Fibroblast of skin of left biceps (primary cell): ENCODE measurements at places on chromosomes 1 and 21.

GRCh38 chr1:17588048-17588871, 48.8 kb downstream of the ARHGEF10L start:
- no peak for DNase-seq

DNA sequence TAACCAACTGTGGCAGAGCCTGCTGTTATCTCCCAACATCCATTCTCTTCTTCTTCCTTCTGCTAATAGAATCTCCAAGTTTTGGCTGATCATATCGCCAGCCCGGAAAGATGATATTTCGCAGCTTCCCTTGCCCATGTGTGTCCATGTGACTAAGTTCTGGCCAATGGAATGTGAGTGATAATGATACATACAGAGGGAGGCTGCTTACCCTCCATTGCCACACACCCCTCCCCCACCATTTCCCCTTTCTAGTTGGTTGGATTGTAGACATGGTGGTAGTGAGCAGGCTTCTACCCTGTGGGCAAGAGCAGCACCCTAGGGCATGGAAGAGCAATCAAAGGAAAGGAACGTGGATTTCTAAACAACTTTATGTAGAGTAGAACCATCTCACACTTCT, 48.8 kb downstream of the SLC9C2 start:
- DNase-seq: no peak

DNA sequence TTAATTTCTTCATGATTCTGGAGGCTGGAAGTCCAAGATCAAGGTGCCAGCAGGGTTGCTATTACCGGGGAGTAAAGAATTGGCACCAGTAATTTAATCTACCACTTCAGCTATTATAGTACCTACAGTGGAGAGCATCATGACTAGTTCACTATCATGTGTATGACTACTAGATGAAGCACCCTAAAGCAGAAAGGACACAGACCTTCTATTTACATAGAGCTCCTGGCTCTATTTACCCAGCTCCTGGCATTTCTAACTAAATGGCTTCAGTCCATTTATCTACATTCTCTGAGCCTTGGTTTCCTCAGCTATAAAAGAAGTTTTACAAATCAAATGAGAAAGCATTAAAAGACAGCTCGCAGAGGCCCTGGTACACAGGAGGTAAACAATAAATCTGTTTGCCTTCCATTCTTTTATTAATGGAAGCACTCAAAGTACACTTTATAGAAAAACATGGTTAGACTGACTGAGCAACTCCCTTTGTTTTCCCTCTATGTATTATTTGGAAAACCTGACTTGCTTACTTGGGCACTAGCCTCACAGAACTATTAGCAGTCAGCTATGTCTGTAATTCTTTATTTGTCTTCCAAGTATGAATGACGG, 203.0 kb downstream of the SLC35F3 start:
- no peak for DNase-seq

- DNase-seq: no peak
These were observed 11.6 kb downstream of the CAMK2N1 start for GRCh38 chr1:20474333-20474975.

DNA sequence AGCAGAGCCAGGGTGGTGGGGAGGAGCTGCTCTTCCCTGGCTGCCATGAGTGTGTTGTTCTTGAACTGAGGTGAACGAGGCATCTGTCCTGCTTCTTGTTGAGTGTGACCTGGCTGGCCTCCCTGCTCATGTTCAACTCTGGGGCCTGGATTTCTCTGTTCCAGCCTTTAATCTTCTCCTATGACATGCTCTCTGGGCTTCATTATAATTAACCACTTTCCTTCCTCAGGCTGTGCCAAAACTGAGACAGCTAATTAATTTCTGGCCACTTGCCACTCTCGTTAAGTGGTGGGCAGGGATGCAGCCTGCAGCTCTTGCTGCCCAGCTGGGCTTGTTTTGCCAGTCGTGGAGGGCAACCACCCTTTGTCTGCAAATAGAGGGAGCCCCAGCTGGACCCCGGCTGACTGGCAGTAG, 23.3 kb downstream of the OPRD1 start:
- no peak for DNase-seq

- no peak for DNase-seq
These were observed 246.4 kb upstream of the NR5A2 start for GRCh38 chr1:199780948-199781670.

DNA sequence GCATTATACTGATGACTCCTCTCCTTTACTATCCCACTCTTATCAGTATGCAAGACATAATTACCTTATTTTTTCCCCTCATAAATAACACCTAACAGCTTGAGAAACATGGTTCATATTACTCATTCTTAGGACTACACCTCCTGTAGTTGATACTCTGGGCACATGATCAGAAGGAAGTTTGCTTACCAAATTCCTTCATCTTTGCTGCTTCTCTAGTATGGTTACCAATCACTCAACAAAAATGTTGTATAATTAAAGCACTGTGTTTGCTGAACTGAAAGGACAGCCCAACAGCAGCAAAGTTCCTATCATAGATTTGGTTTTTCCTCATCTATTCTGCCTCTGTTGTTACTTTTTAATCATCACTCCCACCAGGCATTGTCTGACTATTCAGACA, 586.3 kb downstream of the LRRIQ3 start:
- DNase-seq: no peak

- DNase-seq: no peak
These were observed 19.2 kb downstream of the MAB21L3 start for GRCh38 chr1:116130356-116130755.

DNA sequence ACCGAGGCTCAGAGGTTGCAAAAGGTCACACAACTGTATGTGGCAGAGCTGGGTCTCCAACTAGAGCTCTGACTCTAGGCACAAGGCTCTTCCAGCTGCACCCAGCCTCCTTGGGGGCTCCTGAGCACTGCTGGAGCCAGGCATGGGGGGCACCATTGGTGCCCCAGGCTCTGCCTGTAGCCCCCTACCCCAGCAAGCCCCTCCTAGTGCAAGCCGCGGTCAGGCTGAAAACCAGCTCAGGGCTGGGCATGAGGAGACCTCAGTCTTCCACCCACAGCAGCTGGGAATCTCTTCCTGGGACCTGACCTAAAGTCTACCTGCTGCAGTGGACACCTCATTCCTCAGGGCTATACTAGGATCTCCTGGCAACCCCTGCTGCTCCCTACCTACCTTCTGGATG, 14.6 kb downstream of the TNNT2 start:
- no peak for DNase-seq

GRCh38 chr1:40495315-40495903, 13.2 kb upstream of the EXO5 start:
- DNase-seq: no peak

- DNase-seq: no peak
These were observed 40.1 kb downstream of the SLC9C2 start for GRCh38 chr1:173562813-173563212.

GRCh38 chr1:119988306-119989062, 81.0 kb downstream of the NOTCH2 start:
- no peak for DNase-seq

DNA sequence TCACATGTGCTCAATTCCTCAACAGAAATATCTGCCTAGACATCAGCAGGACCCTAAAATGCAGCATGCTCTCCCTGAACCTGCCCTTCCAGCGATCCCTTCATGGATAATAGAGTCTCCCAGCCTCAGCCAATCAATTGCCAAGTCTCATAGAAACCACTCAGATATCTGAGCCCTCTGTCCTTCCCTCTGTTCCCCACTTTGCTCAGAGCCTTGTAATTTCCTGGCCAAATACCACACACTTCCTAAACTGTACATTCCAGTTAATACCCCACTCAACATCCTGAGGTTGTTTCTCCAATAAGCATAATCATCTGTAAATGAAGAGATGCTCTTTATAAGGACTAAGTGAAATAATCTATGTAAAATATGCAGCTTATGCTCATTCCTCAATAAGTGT, 59.3 kb upstream of the PTGFRN start:
- no peak for DNase-seq

DNA sequence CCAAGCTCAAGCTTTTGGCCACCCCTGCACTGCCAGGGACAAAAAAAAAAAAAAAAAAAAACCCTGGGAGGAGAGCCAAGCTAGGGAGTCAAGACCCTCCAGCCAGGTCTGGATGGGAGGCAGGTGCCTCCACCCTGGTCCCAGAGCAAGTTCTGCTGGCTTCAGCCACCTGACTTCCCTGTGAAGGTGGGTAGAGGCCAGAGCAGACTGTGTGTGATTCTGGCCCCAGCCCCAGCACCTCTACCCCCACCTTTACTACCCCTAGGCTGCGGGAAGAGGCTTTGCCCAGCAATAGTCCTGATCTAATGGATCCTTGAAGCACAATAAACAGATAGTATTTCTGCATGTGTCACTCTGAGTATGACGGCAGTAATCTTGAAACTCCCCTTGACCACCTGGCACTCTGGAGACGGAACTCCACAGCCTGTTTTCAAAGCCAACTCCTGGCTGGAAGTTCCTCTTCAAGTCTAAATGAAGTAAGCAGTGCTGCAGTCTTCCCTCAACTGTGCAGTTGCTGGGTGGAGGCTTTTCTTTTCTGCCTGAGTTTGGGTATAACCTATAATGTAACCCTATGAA, 9.8 kb downstream of the PDZK1IP1 start:
- DNase-seq: no peak

GRCh38 chr1:244918421-244919319, 54.3 kb upstream of the HNRNPU start:
- DNase-seq: no peak

DNA sequence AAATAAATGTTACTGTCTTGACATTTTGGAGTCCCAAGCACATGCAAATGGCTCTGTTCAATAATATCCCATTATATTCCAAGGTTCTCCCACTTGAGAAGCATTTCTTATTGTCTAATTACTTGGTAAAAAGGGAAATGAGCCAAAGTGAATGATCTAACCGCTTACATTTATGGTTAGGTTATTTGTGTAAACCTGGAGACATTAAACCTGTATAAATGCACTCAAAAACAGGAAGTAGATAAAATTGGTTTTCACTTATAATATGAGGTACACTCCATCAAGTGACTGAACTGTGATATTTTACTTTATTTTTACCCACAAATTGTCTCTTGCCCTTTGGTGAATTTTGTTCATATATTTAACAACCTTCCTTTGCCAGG, 26.8 kb downstream of the KIF1B start:
- DNase-seq: no peak

DNA sequence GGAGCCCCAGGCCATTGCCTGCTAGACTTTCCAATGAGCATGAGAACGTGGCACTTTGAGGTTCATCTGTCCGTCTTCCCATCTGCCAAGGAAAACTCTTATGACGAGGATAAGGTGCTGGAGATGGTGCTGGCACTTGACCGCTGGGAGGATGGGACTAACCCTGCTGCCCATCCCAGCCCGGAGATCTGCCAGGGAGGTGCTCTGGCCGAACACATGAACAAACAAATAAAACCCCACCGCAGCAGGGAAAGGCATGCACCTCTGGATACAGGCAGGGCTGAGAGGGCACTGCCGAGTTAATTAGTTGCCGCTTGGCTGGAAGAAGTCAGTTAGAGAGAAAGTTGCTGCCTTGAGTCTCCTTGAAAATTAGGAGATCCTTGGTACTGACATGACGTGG, 308.4 kb downstream of the AJAP1 start:
- DNase-seq: no peak

DNA sequence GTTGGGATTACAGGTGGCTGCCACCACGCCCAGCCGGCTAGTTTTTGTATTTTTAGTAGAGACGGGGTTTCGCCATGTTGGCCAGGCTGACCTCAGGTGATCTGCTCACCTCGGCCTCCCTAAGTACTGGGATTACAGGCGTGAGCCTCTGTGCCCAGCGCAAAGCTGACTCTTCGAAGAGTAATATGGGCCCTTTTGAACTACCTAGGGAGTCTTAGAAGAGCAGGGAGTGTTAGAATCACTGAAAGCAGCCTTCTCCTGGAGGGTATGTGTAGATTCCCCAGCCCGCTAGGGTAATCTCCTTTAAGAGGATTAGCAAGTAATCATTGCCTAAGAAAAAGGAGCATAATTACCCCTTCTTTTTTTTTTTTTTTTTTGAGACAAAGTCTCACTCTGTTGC, 6.5 kb upstream of the MAST2 start:
- DNase-seq: no peak

- no peak for DNase-seq
These were observed 22.6 kb downstream of the MIS18A start for GRCh38 chr21:32256251-32256650.

GRCh38 chr1:20302108-20302471, 11.4 kb downstream of the VWA5B1 start:
- no peak for DNase-seq

GRCh38 chr1:228463559-228464455, 23.4 kb upstream of the RNF187 start:
- no peak for DNase-seq

DNA sequence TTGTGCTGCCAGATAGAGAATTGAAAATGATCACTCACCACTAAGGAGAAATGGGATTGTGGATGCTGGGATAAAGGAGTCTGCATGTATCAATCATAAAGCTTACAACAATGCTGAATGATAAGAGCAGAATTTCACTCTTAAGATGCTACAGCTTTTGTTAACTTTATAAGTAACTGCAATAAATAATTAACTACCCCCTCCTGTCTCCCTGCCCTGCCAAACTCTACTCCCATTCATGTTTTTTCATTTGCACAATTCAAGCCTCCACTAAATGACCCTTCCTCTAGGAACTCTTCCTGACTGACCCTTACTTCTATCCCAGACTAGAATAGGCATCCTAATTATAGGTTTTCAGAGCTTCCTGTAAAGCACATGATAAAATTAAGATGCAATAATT, 14.9 kb downstream of the MTF1 start:
- no peak for DNase-seq

DNA sequence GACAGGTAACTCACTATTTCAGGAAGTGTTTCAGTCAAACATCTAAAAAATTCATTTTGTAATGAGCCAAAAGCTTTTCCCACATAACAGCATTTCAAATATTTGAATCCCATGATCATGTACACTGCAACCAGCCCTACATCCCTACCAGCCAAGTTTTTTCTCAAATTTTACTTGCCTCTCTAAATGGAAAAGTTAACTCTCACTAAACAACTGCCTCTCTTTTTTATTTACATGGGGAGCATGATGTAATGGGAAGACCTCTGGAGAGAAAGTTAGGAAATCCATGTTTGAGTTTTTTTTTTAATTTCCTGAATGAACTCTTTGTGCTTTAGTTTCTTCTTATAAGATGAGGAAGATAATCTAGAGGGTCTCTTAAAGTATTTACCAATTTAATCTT, 70.5 kb downstream of the TTLL7 start:
- no peak for DNase-seq

GRCh38 chr1:205317311-205317917, 4.1 kb downstream of the NUAK2 start:
- no peak for DNase-seq

DNA sequence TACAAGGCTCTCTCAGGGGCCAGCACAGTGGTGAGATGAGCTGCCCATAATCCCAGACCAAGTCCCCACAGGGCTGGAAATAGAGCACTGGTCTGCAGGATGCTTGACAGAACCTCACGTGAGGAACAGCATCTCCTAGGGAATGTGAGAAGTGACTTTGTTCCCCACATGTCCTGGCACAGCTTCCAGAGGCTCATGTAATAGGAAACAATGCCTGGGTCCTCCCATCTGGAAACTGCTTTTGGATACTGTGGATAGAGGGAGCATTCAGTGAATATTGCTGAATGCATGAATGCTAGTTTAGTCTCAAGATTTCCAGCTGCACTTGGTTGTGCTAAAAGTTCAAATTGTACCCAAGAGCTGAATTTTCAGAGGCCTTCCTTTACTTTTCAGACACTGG, 146.2 kb downstream of the TNR start:
- no peak for DNase-seq
